CD4-positive, alpha-beta T cell (primary cell): ENCODE measurements at places on chromosomes 7 and 10.
A peak's percentile ranks its signal among the peaks of the same experiment; 100 is the strongest.

DNA sequence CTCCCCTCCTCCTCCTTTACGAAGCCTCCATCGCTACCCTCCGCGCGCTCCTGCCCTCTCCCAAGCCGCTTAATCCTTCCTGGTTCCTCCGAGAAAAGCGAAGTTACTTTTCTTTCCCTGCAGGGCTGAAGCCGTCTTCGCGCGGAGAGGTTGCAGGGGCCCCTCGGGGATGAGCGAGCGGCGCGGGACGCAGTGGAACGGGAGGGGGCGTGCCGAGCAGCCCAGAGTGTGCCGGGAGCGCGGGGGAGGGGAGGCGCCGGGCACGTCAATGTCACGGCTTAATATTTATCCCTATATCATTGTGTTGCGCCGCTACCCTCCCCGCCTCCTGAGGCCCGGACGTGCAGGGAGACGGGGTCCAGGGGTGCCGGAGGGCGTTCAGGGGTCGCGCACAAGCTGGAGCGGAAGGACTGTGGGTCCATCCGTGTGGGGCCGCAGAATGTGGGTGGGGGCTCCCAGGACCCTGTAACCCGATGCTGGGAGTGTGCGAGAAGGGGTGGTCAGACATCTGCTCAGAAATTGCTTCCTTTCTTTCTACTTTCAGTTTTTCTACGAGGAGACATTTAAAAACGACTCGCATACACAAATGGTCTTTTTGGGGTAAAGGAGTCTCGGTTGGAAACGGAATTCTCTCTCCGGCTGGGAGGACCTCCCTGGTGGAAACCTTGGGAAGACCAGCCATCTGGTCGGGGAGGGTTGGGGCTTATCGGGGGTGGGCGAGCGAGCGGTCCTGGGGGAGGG, 2.4 kb downstream of the CDK6 start:
- DNase-seq = peak; percentile 89

GRCh38 chr10:75772153-75772887, 340.9 kb downstream of the LRMDA start:
- DNase-seq = no peak

- no peak for DNase-seq
These were observed 47.7 kb downstream of the LRRN3 start for GRCh38 chr7:111138586-111138985.

GRCh38 chr7:27575613-27576012, 87.1 kb downstream of the HIBADH start:
- no peak for DNase-seq

- no peak for DNase-seq
These were observed 776 bp upstream of the XPNPEP1 start for GRCh38 chr10:109924087-109924486.

- no peak for DNase-seq
These were observed 1073.0 kb downstream of the XPNPEP1 start for GRCh38 chr10:108850138-108850854.

- no peak for DNase-seq
These were observed 156.3 kb downstream of the PTPRN2 start for GRCh38 chr7:158431055-158431940.

DNA sequence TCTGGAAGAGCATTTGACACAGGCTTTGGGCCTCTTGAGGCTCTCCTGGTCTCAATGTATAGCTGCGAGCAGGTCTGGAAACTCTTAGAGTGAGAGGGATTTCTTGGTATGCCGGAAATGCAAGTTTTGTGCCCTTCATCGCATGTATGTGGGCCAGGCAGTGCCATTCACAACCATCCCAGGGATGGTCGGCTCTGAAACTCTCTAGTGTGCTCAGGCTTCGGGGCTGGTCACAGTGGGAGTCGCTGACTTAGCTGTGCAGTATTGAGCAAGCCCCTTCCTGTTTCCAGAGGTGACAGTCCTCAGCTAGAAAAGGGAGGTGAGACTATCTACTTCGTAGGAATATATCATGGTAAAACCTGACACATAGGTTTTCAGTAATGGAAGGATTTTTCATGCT, 2.0 kb upstream of the AOAH start:
- DNase-seq = no peak

- no peak for DNase-seq
These were observed 159.0 kb downstream of the PLXNA4 start for GRCh38 chr7:132417103-132417906.

- DNase-seq = no peak
These were observed 34.1 kb upstream of the RTKN2 start for GRCh38 chr10:62302760-62303159.

DNA sequence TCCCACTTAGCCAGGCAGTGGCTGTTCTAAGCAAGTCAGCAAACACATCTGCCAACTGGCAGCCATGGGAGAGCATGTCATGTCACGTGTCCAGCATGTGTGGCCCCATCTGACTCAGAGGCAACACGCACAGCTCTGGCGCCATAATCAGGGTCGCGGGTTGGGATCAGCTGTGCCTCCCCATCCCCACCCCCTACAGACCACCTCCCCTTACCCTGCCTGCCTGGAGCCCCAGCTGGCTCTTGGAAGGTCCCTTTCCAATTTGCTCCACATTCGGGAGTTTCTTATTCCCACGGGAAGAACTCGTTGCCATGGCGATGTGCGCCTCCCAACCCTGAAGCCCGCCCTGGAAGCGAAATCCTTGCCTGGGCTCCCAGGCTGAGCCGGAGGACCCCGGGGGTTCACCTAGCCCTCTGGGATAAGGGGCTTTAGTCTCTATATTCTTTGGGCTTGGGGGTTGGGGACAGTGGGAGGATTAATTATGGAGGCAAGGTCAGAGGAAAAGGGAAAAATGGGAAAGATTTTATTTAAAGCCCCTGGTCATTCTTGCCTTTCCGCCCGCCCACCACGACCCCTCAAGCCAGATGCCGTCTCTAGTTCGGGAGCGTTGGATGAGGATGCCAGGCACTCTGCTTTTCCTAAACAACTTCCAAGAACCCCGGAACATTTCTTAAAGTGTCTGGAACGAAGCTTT, 283.7 kb downstream of the ZEB1 start:
- DNase-seq = no peak

DNA sequence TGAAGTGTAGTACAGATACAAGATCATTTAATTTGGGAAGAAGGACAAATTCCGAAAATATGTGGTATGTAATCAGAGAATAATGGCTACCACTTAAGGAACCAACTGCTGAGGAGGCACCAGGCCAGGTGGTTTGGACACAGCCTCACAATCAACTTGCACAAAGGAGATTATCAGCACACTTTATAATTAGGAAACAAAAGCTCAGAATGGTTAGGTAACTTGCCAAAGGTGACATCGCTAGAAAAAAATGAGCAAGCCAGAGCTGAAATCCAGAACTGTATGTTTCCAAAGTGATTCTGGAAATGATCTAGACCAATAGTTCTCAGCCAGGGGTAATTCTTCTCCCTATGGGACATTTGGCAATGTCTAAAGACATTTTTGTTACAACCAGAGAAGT, 36.6 kb downstream of the ERCC6 start:
- no peak for DNase-seq

GRCh38 chr7:151007469-151007898, 16.7 kb downstream of the NOS3 start:
- no peak for DNase-seq

- DNase-seq = no peak
These were observed 349.1 kb downstream of the RPS24 start for GRCh38 chr10:78382772-78383171.

- DNase-seq = peak; percentile 36
These were observed 219.0 kb downstream of the CCDC3 start for GRCh38 chr10:12782537-12782936.

DNA sequence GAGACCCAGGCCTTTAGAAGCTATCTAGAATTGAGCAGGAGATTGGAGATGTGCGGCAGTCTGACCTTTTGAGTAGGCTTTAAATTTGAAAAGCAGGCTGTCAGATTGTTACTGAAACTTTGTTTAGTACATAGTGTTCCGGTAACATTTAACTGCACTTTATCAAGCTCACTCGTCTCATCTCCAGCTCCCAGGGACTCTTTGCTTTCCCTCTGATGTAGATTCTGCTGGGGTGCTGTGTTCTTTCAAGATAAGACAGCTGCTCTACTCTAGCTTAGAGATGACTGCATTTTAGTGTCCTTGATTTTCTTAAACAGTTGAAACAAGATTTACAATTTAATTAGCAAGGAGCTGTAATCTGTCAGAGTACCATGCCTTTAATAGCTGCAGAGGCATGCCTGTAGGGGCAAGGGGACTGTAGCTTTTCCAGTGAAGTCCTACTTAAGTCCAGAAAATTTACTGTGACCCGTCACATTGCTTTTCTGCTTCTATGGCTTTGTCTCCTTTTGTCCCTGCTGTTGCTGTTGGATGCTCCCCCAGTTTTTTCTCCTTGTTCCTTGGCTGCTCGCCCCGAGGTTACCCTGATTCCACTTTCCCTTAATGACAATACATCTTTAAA, 56.4 kb upstream of the MTPN start:
- DNase-seq = no peak

DNA sequence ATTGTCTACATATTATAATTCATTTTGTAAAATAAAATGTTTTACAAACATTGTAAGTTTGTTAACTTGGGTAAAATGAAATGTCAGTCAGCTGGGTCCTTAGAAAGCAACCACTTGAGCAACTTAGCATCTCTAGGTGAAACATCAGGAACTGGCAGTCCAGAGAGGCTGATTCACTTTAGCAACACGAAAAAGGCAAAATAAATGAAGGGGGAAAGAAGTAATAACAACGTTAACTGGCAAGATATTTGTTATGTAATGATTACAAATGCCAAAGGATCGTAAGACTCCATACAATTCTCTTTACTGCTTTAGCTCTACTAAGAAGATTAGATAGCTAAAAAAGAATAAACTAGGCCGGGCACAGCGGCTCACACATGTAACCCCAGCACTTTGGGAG, 5.0 kb downstream of the PDZD8 start:
- DNase-seq = no peak

DNA sequence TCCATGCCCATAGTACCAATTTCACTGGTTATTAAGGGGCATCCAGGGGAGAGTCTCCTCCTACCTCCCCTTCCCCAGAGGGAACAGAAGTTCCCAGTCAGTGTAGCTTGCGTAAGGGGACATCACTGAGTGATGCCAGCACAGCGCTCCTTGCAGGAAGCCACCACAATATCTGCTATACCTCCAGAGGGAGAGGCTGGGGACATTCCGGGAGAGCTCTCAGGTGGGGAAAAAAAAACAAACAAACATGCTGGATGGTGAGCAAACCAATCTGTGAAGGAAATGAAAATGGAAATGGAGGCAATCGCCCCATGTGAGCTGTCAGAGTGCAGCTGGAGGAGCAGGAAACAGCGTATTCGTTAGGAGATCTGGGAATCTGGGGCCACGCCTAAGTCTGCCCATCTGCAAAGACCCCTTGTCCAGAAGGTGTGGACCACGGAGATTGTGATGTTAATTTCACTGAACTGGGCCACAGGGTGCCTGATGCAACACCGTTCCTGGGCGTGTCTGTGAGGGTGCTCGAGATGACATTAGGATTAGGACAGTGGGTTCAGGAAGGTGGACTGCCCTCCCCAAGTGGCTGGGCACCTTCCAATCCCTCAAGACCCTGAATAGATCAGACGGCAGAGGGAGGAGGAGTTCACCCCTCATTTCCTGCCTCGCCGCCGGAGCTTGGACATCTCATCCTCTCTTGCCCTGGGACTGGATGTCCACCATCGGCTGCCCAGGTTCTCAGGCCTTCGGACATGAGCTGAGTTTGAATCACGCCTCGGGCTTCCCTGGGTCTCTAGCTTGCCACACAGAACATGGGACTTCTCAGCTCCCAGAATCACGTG, 30.5 kb downstream of the GNA12 start:
- DNase-seq = no peak
